ENCODE measurements at places on chromosomes 13 and 19. TPM values are rescaled to one million over a fixed set of nuclear protein-coding genes. Genes with fewer than 3 reads are reported as not detected.

GRCh38 chr19:3338541-3339181, 27.7 kb upstream of the NFIC start:
- no peak for DNase-seq

Gene ASF1B
- total RNA-seq = 86.6 TPM

Gene UBE2L5
- total RNA-seq = not detected

Gene PCDH17
- under 0.01 TPM for total RNA-seq

DNA sequence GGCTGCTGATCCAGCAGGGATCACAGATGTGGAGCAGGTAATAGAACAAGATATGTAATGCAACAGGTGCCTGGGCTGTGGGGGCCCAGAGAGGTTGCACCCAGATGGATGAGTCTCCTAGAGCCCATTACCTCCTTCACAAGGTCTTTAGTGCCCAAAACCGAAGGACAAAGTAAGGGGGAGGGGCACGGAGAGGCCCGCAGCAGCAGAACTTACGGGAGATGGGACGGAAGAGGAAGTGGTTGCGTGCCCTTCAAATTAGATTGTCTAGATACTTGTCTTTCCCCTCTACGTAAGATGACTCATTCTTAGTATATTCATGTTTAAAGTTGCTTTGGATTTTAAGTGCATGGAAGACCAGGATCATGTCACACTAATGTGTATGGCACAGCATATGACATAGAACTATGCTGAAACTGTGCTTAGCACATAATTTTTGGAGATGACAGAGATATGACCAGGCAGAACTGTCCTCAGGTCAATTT, 5.7 kb upstream of the MRPS31 start:
- DNase-seq = peak; percentile 70

Gene ZNF610
- total RNA-seq = 1.4 TPM

Gene SIGLEC11
- total RNA-seq = not detected

DNA sequence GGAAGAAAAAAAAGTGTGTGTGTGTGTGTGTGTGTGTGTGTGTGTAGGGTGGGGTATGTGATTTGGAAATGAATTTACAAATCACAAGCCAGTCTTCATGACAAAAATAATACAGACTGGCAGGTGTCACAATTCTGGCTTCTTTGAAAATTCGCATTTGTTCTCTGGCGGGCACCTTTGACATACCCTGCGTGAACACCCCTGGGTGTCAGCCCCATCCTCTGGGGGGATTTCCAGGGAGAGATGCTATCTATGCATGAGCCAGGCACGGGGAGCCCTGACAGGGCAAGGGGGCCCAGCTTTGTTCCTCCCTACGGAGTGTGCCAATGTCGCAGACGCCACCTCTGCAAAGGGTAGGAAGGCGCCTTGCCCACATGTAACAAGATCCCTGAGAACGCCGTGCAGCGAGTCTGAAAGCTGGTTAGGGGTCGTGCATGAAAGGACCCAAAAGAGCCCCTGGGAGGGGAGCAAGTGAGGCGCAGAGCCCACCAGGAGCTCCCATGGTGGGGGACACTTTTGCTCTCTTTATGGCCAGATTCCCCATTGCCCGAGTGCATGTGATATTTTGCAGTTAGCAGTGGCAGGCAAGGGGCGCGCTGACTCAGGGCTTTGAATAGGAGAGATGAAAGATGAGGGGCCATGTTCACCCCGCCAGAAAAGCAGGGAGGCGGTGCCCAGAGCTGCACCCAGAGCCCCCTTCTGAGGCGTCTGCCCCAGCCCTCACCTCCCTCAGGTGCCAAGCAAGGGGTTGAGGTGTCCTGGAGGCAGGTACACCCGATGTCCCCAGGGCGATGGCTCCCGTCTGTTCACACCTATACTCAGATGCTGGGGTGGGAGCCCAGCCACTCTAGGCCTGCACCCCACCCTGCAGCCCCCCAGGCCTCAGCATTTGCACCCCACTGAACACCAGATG, 45.3 kb downstream of the KLF2 start:
- DNase-seq = no peak

GRCh38 chr13:73190477-73190876, 131.7 kb downstream of the KLF5 start:
- DNase-seq = no peak

- no peak for DNase-seq
These were observed 541.8 kb upstream of the SLC10A2 start for GRCh38 chr13:103607995-103608394.

Gene ZNF135
- total RNA-seq = 0.88 TPM

Gene HSD17B14
- total RNA-seq = 0.84 TPM

Gene USPL1
- total RNA-seq = 18.3 TPM

DNA sequence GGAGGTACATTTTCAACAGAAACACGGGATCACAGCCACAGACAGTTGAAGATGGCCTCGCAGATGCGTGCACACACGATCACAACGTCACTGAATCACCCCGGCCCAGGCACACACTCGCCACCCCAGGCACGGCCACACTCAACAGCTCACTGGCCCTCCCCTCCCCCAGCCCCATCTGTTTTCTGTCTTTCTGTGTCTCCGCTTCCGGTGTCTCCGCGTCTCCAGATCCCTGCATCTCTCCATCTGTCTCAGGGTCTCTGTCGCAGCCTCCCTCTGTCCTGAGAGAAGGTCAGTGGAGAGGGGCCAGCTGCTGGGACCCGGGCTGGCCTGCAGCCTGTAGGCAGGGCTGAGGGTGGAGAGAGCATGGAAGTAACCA, 3.8 kb upstream of the ATP1A3 start:
- DNase-seq = no peak

GRCh38 chr13:44605721-44606120, 29.6 kb upstream of the TSC22D1 start:
- no peak for DNase-seq

- DNase-seq = peak; percentile 1
These were observed 396.9 kb upstream of the SLITRK5 start for GRCh38 chr13:87274209-87274819.

DNA sequence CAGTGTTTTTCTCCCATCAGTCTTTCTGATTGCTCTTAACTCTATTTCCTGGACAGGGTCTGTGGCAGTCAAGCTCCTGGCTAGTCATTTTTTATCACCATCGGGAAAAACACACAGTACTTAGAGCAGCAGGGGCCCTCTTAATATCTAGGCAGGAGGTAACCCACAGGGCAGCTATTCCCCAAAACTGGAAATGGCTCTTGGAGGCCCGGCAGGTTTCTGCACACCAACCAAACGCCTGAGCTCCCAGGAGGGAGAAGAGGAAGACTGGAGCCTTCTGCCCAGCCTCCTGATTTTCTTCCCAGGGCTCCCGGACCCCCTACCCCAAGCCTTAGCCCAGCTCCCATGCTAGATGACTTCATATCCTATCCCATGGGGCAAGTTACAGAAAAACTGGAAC, 49.3 kb upstream of the VSTM2B start:
- no peak for DNase-seq

- peak; percentile 42 for DNase-seq
These were observed 278.0 kb downstream of the ITGBL1 start for GRCh38 chr13:101730420-101731000.

DNA sequence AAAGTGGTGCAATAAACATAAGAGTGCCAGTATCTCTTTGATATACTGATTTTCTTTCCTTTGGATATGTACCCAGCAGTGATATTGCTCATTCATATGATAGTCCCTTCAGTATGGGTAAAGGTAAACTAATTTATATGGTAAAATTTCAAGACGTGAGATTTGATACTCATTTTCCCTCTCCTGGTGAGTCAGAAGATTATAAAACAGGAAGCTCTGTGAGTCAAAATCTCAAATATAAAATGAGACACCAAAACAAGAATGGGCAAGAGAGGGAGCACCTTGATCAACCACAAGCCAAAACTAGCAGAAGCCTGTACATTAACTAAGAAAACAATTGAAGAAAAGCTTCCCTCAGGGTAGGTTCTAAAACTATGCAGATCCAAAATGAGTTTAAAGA, 216.3 kb downstream of the SLITRK6 start:
- DNase-seq = peak; percentile 18

Gene PRSS57
- total RNA-seq = not detected

DNA sequence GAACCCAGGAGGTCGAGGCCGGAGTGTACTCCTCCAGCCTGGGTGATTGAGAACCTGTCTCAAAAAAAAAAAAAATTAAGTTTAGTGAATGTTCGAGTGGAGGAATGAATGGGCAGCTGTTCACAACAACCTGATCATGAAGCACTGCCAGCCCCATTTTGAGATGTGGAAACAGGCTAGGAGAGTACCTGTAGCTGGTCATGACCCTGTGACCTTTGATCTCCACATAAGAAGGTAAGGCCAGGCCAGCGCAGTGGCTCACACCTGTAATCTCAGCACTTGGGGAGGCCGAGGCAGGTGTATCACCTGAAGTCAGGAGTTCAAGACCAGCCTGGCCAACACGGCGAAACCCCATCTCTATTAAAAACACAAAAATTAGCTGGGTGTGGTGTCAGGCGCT, 7.6 kb downstream of the RAVER1 start:
- DNase-seq = no peak

Gene ADGRE2
- total RNA-seq = 6.1 TPM

Measured in RPMI7951 (cell line).